ENCODE measurements at places on chromosomes 6 and 20.

GRCh38 chr6:14822012-14822553 lies 423.8 kb upstream of the JARID2 start:
- DNase-seq, result no peak

- no peak for DNase-seq
Measured at GRCh38 chr20:49647550-49647949, 66.1 kb downstream of the B4GALT5 start.

DNA sequence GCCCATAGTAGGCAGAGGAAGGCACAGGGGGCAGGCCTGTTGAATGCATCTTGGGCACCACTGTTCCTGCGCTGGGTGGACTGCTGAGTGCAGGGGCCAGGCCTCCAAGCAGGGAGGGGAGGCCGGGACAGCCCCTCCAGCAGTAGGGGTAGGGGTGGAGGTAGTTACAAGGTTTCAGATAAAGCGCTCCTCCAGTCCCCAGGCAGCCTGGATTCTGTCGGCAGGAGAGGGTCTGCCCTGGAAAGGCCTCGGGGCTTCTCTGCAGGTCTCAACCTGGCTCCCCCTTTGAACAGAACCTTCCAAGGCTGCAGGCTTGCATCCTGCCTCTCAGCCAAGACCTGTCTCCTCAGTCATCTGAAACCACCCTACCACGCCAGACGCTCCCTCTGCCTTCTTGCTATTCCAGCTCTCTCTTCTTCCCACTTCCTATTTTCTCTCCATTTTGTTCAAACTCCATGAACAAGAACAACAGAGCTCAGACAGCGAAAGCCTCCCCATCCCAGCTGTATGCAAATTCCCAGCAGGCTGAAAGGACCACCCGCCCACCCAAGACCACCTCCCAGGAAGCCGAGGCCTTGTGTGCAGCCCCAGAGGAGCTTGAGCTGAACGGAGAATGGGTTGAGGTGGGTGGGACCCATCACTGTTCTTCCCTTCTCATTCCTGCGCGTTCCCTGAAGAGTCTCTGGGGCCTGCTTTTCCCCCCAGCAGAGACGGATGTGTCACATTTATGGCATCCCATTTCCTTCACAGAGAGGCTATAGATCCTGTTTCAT lies 1.4 kb downstream of the MLN start:
- no peak for DNase-seq

- DNase-seq, result no peak
Measured at GRCh38 chr20:43710370-43711044, 16.3 kb downstream of the GTSF1L start.

DNA sequence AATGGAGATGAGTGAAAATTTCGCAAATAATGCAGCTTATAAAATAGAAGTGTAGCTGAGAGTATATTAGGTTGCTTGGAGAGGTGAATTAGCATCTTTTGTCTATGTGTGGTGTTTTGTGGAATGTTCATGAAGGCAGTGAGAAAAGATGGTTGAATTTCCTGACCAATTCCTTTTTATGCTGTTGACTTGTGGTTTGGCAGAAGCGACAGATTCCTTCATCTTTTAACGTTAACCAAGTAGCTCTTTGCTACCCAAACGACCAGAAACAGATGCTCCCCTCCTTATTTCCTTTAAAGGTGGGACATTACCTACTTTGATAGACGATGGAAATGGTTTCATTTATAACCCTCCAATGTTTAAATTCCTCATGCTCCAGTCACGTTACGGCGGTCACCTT lies 390.5 kb downstream of the QKI start:
- no peak for DNase-seq

DNA sequence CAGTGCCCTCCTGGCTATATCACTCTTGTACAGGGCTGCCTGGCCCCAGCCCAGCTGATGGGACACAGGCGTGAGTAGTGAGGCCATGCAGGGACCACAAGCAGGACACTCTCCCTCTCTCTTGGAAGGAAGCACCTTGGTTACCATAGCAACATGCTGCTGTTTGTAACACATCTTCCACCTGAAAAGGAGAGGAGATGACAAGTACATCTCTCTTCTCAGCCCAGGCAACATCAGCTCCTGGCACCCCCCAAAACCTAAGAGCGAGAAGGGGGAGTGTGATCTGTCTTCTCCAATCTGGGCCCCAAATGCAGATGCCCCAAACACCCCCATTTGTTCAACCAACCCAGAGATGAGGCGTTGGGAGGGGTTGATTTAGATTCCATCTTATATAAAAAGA lies 49.9 kb downstream of the KCNB1 start:
- DNase-seq, result no peak

DNA sequence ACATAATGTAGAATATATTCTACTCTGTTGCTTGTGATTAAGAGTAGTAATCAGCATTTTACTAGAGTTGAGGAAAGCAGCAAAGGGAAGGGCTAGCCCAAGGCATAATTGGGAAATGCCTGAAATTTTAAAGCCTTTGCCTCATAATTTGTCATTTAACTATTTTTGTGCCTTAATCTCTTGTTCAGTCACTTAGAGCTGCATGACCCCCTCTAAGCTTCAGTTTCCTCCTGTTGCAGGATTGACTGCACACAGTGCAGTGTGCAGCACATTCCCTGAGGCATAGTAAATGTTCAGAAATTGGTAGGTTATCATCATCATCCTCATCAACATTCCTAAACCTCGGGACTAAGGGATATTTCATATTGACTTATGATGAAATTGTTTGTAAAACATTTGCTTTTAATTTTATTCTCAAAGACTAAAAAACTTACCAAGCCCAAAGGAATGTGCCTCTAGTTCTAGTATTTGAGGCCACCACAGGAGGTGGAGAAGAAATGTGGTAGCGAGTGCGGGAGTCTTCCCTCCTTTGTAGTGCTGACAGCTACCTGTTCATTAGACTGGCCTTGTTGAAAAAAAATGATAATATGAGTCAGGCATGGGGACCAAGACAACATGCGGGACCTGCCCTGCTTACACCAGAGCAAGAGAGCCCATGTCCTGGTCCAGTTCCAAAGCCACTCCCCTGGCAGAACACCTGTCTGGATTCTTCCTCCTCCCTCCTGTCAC lies 14.8 kb upstream of the TENT5A start:
- DNase-seq, result no peak

DNA sequence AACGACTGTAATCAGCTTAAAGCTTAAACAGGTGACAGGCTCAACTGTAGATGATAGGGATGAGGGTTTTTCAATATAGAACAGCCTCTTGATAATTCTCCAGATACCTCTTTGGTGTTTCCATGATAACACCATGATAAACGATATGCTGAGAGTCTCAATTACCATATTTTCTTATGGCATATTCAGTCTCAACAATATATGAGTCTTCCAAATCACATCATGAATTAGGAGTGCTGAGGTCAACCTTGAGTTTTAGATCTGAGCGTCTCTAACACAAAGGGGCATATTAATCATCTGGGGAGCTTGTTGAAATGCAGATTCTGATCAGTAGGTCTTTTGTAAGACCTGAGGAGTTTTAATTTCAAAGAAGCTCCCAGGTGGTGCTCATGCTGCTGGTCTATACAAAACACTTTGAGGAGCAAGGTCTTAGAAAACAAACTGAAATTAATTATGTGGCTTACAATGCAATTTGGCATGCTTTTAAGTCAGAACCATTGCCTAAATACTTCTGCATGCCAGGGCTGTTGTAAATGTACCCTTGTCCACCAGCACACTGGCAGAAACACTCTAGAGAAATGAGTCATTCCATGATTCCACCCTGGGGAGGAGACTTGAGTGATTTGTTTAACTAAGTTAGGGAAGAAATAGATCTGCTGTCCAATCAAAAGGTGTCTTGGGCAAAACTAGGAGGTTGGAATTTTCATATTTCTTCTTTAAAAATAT lies 49.6 kb downstream of the PTCHD4 start:
- DNase-seq, result no peak

DNA sequence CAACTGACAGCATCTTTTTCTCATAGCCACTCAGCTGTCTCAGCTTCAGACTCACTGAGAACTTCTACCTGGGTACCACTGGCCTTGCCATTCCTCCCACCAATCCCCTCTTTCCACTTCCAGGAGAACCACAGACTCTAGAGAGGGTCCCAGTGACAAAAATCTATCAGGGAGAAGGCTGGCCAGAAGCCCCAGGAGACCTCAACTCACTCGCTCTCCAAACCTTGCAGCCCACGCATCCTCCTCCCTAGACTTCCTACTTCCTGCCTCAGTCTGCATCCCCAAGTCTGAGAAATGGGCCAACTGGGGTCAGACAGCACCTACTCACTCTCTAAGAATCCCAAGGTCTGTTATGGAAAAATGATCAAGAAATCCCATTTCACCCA lies 1.2 kb downstream of the TMEM239 start:
- DNase-seq, result no peak

- DNase-seq, result peak; percentile 87
Measured at GRCh38 chr20:34876406-34877282, at the start of gene ACSS2. Gene ACSS2 (plus strand): TSS chr20:34876612. CDS start chr20:34876646, 34 bp downstream.

DNA sequence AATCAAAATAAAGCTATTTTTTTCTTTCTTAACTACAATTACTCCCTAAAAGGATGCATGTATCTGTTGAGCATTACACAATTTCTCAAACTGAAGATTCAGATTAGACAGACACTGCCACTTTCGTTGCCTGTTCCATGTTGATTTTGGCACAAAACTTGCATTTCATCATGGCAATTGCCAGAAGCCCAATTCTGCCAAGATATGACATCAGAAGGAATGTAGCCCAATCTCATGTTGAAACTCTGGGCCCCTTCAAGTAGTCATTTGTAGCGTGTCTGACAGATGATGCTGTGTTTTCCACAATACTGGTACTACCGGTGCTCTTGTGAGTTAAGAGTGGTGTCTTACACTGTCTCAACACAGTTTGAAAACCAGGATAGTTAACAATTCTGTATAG lies 705.4 kb downstream of the PTPRT start:
- DNase-seq, result no peak

DNA sequence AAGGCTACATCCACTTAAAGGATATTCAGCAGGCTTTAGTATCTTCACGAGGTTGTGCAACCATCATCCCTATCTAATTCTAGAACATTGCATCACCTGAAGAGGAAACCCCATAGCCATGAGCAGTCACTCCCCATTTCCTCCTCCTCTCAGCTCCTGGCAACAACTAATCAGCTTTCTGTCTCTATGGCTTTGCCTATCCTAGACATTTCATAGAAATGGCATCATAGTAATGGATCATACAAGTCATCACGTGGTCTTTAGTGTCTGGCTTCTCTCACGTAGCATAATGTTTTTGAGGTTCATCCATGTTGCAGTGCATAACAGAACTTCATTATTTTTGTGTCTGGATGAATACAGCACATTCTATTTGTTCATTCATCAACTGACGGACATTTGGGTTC lies 20.5 kb downstream of the SNAI1 start:
- DNase-seq, result no peak

GRCh38 chr20:2873747-2874041 lies 413 bp downstream of the PTPRA start:
- DNase-seq, result peak; percentile 60

DNA sequence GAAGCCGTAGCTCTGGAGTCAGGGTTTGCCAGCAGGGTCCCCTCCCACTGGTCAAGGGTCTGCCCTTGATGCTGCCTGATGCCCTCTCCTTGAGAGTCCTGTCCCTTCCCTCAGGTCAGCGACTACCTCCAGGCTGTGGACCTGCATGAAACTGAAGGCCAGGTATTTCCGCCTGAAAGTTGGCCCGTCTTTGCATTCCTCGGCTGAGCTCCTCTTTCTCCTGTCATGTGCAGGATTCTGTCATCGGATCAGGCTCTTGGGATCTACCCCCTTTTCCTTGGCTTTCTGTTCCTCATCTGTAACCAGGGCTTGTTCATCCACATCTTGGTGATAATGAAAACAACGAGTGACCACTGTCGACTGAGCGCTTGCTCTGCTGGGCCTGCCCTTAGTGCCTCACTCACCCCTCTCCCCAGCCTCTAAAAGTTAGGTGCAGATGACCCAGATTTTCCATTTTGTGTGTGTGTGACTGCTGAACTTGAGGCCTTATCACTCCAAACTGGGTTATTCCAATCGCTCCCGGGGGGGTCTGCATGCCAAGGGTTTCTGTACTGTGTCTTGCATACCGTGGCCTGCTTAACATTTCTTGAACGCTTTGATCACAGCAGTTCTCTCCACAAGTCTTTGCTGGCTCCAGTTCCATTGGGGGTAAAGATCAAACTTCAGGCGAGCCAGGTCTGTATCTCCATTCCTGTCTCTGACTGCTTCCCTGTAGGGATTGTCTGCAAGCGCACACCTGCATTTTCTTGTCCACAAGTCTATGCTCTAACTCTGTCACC lies 81.6 kb downstream of the DTD1 start:
- no peak for DNase-seq

GRCh38 chr20:10278412-10278811 lies 59.8 kb downstream of the SNAP25 start:
- no peak for DNase-seq

DNA sequence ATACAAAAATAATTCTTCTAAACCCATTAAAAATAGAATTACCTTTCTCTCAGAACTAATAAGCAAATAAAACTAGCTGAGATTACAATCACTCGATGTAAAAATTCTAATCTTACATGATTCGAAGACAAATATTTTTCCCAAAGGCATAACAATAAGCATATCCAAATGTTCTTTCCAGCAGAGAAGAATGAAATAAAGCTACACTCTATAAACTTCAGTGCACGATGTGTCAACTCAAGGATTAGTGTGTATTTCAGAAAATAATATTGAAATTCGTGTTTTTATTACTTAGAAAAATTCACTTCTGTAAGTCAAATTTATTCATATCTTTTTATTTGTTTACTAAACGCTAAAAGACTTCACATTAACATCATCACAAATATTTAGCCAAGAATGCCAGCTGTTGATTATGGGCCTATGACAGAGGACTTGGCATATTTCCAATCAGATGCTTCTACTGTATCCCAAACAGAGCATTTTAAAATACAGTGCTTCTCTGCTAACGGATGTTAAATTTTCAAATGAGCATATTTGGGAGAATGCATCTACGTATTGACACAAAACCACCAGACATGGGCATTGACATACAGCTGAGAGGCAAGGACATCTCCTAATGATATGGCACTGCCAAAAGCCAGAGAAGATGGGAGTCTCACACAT lies 54.7 kb upstream of the PDE7B start:
- DNase-seq, result no peak

GRCh38 chr6:111503660-111504059 lies 20.6 kb upstream of the REV3L start:
- no peak for DNase-seq

GRCh38 chr20:22775671-22776139 lies 191.3 kb upstream of the FOXA2 start:
- DNase-seq, result no peak

GRCh38 chr6:91240878-91241603 lies 654.2 kb upstream of the MAP3K7 start:
- DNase-seq, result no peak

DNA sequence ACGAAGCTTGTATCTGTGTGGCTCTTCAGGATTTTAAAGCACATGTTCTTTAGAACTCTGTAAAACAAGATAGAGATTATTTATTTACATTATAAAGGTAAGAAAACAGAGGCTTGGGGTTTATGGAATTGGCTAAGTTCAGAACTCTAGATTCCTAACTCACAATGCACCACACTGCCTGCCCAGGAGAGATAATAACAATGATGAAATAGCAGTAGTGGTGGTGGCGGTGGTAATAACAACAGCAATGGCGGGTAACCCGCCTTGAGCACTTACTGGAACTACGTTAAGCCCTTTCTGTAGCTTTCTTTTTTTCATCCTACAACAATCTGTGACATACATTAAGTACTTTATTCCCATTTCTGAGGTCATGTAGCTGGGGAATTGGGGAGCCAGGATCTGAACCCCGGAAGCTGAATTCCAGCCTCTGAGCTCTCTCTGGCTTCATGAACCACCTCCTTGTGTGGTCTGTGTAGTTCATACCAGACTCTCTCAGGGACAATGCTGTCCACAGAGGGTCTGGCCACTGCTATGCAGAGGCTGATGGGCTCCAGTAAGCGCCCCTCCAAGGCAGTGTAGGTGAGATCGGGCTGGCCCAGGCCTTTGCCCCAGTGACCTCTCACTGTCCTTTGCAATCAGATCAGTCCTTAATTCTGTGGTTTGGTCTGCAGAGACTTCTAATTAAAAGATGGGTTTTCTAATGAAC lies 260.9 kb downstream of the SLC24A3 start:
- no peak for DNase-seq
